ENCODE measurements at places on chromosomes 1 and 21.

GRCh38 chr1:241551759-241552638 is 19.8 kb downstream of the KMO start:
- DNase-seq: no peak

DNA sequence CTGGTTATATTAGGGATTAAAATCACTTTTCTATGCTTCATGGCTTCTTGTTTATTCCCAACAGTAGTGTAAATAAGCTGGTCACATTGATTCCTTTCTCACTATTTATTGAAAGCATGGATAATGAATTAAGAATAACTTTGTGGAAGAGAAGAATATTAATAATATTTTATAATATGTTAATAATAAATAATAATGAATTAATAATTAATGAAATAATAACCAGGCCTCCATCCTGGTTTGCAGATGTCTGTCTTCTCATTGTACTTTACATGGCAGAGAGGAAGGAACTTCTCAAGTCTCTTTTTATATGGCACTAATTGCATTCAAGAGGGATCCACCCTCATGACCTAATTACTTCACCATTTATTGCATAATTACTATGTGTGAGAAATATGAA is 473.5 kb downstream of the PTPRC start:
- no peak for DNase-seq

DNA sequence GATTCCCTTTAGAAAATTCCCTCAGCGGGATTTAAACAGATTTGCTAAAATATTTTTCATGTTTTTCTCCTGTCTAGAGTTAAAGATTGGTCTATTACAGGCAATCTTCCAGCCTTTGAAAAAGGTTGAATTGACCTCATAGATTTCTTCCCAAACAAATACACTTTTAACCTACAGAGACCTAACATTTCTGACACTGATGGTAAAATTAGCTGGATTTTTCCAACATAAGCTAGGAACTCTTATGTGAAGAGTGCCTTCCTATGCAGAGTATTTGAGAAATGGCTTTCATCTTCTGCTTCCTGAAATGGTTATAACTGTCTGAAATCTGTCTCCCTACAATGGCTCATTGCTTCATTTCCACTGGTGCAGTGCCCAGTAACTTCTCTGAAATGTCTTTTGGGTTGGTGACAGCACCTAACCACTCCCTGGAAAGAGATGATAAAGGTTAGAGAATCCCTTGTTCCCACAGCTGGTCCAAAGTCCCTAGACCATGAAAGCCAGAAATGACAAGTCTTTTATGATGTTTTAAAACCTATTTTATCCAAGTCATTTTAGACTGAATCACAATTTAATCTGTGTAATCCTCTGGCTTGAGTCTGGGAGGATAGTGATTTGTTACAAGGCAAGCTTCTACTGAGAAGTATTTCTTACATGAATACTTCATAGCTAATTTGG is 269.4 kb downstream of the BACH1 start:
- no peak for DNase-seq

- DNase-seq: no peak
Measured at GRCh38 chr1:203547771-203548421, 53.9 kb downstream of the OPTC start.

DNA sequence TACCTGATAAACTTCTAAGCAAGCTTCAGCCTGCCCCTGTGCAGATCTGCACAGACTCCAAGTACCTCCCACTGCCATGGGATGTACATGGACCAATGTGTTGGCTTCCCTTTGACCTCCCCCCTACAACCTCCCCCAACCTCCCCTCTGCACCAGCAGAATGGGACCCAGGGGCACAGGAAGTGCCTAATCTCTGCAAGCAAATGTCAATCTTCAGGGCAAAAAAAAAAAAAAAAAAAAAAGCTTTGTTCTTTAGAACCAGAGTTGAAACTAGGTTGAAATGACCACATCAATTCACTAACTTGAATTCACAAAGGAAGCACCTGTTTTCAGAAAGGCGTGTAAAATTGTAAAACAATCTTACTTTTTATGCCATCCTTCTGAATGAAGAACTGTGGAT is 53.9 kb upstream of the TIAM1 start:
- DNase-seq: no peak

DNA sequence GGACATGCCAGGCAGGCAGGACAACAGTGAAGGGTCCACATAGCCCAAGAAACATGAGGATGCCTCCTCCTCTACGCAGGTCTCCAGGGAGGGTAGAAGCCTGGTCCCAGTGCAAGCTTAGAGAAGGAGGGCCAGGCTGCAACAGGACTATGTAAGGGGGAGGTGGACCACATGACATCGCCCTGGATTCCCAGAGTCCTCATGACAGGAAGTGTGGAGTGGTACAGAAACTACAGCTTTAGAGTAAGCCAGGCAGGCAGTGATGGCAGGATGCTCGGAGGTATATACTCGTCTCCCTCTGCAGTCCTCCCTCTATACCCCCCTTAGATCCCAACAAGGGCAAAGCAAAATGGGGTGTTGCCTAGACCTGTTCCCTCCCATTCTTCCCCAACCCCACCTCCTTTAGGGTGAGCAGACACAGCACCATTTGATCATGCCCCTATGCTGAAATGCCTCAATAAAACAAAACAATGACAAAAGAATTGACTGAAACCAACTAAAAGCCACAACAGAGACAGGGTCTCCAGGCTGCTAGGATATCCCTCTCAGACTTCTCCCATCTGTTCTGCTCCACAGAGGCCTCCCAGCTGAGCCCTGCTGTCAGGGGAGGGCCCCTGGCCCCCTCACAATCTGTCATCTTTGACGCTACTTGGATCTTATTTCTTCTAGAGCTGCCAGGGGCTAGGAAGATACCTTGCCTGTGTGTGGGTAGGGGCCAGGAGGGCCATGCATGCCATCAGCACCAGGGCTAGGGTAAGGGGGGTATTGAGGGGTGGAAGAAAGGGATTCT is 13.1 kb downstream of the FAM78B start:
- DNase-seq: no peak

DNA sequence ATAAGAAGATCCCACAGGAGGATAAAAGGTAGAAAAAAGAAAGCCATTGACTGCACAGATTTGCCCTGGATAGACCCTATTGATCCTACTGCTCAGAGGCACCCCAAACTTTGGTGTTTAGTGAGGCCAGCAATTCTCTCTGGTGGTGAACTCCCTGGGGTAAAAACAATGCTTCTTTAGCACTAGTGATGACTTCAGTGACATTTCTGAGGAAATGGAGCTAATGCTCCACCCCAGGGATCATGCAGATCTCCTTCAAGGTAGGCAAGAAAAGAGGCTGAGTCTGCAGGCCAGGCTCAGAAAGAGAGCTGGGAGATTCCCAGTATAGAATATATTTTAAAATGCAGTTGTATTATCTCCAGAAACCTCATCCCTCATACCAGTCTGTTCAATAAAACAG is 140.3 kb downstream of the LMX1A start:
- no peak for DNase-seq

GRCh38 chr1:13585612-13585991 is 2.0 kb downstream of the PDPN start:
- DNase-seq: no peak

GRCh38 chr1:200386416-200386815 is 23.4 kb downstream of the ZNF281 start:
- no peak for DNase-seq

GRCh38 chr1:67575861-67576260 is 109.1 kb upstream of the GADD45A start:
- no peak for DNase-seq

DNA sequence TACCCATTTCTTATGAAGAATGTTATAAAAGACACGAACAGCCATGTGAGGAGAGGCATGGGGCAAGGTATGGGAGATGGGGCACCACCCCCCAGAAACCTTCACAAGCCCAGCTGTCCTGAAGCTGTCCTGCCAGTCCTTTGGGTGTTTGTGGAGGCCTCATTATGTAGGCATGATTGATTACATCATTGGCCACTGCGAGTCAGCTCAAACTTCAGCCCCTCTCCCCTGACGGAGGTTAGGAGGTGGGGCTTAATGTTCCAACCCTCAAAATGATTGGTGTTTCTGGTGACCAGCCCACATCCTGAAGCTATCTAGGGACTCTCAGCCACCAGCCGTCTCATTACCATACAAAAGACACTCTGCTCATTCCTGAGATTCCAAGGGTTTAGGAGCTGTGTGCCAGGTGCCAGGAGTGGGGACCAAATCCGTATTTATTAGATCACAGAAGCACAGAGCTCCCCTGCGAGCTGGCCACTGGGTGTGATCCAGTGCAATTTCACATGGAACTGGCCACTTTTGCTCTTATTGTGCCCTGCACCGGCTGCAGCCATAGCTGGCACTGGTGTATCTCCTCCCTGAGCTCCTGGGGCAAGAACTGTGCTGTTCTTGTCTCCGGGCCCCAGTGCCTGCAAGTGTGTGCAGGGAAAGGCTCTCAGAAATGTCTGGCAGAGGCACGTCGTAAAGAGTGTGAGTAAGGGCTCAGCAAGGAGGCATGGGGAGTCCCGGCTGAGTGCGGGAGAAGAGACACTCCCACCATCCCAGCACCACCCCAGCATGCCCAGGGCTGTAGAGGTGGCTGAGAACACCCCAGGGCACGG is 10.5 kb downstream of the KIAA1614 start:
- no peak for DNase-seq

GRCh38 chr1:96559707-96560596 is 161.6 kb upstream of the PTBP2 start:
- DNase-seq: no peak
